Aorta (tissue), 5 donors: ENCODE measurements at places on chromosomes 11 and 22. TPM values are rescaled to one million over a fixed set of nuclear protein-coding genes. Genes with fewer than 3 reads are reported as not detected.
A peak's percentile ranks its signal among the peaks of the same experiment; 100 is the strongest.

- DNase-seq = no peak
- no peaks in the 10 kb centered on the region for H3K4me1 ChIP-seq
- no peaks in the 10 kb centered on the region for H3K27me3 ChIP-seq
- no peak overlapping the region for H3K27ac ChIP-seq
- no peak overlapping the region for H3K4me3 ChIP-seq
These were observed 239.0 kb upstream of the PDGFD start for GRCh38 chr11:104402812-104403521.

DNA sequence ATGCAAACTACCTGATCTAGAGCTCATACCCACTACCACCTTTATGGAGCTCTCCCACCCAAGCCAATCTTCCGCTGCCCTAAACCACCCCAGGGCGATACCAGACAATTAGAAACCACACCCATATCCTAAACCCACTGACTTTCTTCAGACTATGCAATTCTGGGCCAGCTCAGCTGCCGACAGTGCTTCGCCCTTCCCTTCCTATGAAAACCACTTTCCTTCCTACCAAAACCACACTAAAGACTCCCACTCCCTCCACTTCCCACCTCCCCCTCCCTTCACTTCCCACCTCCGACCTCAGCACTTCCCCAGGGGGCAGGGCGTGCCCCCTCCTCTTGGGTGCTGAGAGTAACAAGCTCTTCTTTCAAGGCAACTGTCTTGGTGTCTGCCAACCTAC is 25.1 kb downstream of the B3GAT1 start:
- no peak overlapping the region for H3K4me3 ChIP-seq
- no peaks in the 10 kb centered on the region for H3K27me3 ChIP-seq
- no peak overlapping the region for H3K27ac ChIP-seq
- H3K4me1 ChIP-seq = no peaks in the 10 kb centered on the region
- H3K36me3 ChIP-seq = no peaks in the 10 kb centered on the region

DNA sequence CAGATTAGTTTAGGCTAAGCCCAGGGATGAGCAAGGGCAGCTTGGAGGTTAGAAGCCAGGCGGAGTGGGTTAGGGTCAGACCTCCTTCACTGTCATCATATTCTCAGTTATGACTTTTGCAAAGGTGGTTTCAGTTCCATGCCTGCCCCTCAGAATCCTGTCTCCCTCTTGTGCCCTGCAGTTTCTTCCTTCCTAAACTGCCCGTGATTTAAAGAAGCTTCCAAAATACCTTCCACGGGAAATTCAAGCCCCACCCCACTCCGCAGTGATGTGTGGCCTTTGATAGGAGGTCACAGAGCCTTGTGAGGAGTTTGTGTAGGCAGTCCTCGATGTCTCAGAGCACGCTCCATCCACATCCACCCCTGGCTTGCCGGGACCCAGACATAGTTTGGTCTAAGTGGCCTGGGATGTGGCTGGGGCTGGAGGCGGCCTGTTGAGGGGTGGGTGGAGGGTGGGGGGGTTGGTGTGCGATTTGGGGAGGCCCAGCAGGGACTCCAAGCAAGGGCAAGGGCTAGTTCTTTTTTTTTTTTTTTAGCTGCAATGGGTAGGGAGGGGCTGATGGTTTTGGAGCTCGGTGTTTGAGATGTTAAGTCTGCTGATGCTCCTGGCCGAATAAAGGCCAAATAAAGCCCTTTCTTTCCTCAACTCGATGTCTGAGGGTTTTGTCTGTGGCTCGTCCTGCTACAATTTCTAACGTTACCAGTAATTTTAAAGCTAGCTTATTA is 1.6 kb upstream of the IFITM1 start:
- no peaks in the 10 kb centered on the region for H3K27me3 ChIP-seq
- H3K4me1 ChIP-seq = no peaks in the 10 kb centered on the region
- no peak overlapping the region for H3K4me3 ChIP-seq
- DNase-seq = peak; percentile 41

DNA sequence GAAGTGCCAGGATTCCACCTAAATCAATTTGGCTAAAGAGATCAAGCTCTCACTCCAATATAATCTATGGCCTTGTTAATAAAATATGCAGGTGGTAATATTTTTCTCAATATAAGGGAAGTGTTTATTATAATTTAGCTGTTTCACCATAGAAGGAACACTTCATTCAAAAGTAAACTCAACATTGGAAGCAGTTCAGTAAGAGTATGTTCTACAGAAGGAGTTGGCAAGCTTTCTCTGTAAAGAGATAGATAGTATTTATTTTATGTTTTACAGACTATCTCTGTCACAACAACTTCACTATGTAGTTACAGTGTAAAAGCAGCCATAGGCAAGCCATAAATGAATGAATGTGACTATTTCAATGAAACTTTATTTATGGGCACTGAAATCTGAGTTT is 313.6 kb upstream of the ANO3 start:
- no peak overlapping the region for H3K4me3 ChIP-seq
- H3K27ac ChIP-seq = no peak overlapping the region
- H3K36me3 ChIP-seq = no peaks in the 10 kb centered on the region
- no peaks in the 10 kb centered on the region for H3K27me3 ChIP-seq
- H3K4me1 ChIP-seq = no peaks in the 10 kb centered on the region
- DNase-seq = no peak

GRCh38 chr11:114413958-114414357 is 13.5 kb downstream of the RBM7 start:
- no peaks in the 10 kb centered on the region for H3K36me3 ChIP-seq
- DNase-seq = no peak
- no peaks in the 10 kb centered on the region for H3K4me1 ChIP-seq
- H3K27ac ChIP-seq = no peak overlapping the region
- H3K27me3 ChIP-seq = no peaks in the 10 kb centered on the region

DNA sequence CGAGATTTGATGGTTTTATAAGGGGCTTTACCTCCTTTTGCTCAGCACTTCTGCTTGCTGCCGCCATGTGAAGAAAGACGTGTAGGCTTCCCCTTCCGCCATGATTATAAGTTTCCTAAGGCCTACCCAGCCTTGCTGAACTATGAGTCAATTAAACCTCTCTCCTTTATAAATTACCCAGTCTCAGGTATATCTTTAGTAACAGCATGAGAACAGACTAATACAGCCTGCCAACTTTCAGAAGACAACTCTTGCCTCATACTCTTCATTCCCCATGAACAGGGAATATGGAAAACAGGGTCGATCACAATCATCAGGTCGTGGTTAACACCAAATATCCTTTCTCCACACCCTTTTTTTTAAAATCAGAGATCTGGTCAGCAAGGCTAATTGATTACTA is 83.0 kb downstream of the MPPED2 start:
- no peaks in the 10 kb centered on the region for H3K27me3 ChIP-seq
- H3K4me3 ChIP-seq = no peak overlapping the region
- DNase-seq = no peak

DNA sequence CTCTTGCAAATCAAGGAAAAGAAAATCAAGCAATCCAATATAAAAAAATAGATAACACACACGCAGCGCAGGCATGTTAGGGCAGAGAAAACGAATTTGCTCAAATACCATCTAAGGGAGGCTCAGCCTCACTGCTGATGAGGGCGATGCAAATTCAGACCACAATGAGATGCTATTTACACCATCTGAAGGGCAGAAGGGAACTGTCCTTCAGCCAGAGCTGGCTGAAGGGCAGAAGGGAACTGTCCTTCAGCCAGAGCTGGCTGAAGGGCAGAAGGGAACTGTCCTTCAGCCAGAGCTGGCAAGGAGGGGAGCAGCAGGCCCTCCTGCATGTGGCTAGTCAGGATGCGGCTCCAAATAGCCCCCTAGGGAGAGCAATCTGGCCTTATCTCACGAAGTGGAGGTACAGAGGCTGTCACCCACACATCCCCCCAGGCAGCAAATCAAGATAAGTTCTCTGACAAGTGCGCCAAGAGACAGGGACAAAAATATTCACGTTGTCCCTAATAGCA is 7.6 kb upstream of the SLC39A13 start:
- H3K27ac ChIP-seq = peak overlapping the region; percentile 75
- no peaks in the 10 kb centered on the region for H3K27me3 ChIP-seq
- H3K4me3 ChIP-seq = peak overlapping the region; percentile 44
- H3K4me1 ChIP-seq = no peaks in the 10 kb centered on the region

GRCh38 chr11:121057922-121058321 is 34.0 kb downstream of the TBCEL start:
- DNase-seq = no peak
- H3K27ac ChIP-seq = no peak overlapping the region
- H3K4me3 ChIP-seq = no peak overlapping the region
- H3K4me1 ChIP-seq = no peaks in the 10 kb centered on the region
- H3K27me3 ChIP-seq = no peaks in the 10 kb centered on the region

GRCh38 chr11:101061606-101062005 is 68.0 kb downstream of the PGR start:
- no peak overlapping the region for H3K4me3 ChIP-seq
- no peak for DNase-seq
- H3K36me3 ChIP-seq = no peaks in the 10 kb centered on the region
- H3K27ac ChIP-seq = no peak overlapping the region
- H3K4me1 ChIP-seq = peaks cover 16% of the 10 kb centered on the region
- H3K27me3 ChIP-seq = no peaks in the 10 kb centered on the region

- no peaks in the 10 kb centered on the region for H3K27me3 ChIP-seq
- no peaks in the 10 kb centered on the region for H3K36me3 ChIP-seq
- DNase-seq = peak; percentile 94
- H3K27ac ChIP-seq = peak overlapping the region; percentile 100
- no peak overlapping the region for H3K4me3 ChIP-seq
These were observed 6.7 kb upstream of the AHNAK start for GRCh38 chr11:62553080-62553838.

DNA sequence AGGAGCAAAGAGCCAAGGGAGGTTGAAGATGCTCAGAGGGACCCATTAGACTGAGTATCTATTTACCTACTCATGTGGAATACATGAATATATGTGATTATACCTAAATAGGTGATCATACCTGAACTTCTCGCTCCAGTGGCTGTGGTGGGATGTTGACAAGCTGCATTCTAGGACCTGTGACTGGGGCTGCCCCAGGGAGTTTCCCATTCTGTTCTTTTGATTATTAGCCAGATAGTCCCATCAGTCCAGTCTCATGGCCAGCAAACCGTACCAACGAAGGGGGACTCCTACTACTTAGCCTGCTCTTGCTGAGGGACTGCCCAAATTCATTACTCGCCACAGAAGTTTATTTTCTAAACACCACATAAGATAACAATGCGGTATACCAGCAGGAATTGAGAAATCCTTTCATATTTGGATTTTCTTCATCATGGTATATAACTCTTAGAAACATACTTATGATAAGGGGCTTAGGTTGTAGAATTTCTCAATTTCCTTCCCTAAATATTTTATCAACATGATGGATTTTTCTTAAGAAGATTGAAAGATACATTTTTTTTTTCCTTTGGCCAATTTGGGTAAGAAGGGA is 273.9 kb downstream of the NTM start:
- no peak overlapping the region for H3K27ac ChIP-seq
- H3K4me3 ChIP-seq = no peak overlapping the region
- DNase-seq = no peak
- no peaks in the 10 kb centered on the region for H3K4me1 ChIP-seq
- no peaks in the 10 kb centered on the region for H3K36me3 ChIP-seq

DNA sequence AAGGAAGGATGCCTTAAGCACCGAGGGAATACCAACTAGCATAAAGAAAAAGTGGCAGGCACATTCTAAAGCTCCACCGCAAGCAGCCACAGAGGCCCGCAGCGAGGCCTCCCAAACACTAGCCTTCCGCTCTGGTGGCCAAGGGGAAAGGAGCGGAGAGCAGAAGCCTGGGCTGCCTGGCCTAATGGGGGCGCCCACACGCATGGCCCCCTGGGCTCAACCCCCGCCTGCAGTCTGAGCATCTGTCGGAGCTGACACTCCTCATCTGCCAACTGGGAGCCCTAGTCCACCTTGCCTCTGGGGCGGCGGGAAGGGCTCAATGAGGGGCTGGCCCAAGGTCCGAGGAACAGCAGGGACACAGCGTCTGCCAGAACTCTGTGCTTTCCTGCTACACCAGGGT is 50.1 kb upstream of the WNT11 start:
- H3K36me3 ChIP-seq = no peaks in the 10 kb centered on the region
- no peak for DNase-seq
- no peak overlapping the region for H3K27ac ChIP-seq
- H3K4me1 ChIP-seq = no peaks in the 10 kb centered on the region
- no peak overlapping the region for H3K4me3 ChIP-seq

The OR2AG2 gene
- total RNA-seq = not detected

The PIWIL4 gene
- total RNA-seq = 5.6 TPM
